Left cardiac atrium (tissue), 4 donors: ENCODE measurements at places on chromosomes 13 and 19.

DNA sequence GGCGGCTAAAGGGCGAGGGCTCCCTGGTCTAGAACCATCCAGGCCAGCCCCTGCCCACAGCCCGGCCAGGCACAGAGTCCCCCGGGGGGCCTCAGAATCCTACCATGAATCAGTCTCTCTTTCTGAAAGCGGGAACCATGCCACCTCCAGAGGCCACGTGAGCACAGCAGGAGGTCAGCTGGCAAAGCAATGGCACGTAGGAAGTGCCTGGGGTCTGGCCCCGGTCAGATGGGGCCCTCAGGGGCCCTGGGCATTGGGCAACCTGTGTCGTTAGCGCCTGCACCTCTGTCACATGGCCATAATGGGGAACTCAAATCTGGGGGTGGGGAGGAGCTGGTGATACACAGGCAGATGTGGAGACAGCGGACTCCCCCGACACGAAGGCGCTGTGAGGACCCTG lies 8.8 kb downstream of the MFSD12 start:
- no peak for DNase-seq

DNA sequence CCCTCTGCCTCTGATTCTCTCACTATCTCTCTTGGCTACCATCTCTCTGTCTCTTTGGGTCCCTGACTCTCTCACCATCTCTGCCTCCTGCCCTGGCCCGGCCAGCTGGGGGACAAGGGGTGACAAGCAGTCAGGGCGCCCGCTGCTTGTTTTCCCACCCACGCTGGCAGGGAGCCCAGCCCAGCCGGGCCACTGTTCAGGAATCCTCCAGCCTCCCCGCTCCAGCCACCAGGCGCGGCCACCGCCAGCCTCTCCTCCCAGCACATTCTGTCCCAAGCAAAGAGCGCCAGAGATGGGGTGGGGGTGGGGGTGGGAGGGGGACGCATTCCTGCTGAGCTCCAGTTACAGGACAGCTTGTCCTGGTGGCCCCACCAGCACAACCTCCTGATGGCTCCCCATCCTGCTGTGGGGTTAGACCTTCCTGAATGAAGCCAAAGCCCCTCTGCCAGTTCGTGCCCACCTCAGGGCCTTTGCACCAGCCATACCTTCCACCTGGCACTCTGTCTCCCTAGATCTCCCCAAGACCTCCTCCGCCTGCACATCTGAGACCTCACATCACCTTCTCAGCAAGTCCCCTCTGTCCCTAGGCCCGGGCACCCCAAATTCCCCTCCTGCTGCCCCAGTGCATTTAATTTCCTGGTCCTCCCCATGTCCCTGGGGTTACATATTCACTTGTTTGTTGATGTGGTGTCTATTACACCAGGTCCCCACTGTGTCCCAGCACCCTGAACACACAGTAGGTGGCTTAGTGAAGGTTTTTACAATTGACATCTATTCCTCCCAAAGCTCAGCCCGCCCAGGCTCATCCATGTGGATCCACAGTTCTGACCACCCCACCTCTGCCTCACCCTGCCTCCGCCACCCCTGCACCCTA lies 12.5 kb downstream of the ARRDC2 start:
- DNase-seq: peak; percentile 94

GRCh38 chr13:28890712-28891111 lies 70.6 kb downstream of the MTUS2 start:
- DNase-seq: no peak

- DNase-seq: no peak
These were observed 125.2 kb upstream of the OBI1 start for GRCh38 chr13:78784014-78784750.

DNA sequence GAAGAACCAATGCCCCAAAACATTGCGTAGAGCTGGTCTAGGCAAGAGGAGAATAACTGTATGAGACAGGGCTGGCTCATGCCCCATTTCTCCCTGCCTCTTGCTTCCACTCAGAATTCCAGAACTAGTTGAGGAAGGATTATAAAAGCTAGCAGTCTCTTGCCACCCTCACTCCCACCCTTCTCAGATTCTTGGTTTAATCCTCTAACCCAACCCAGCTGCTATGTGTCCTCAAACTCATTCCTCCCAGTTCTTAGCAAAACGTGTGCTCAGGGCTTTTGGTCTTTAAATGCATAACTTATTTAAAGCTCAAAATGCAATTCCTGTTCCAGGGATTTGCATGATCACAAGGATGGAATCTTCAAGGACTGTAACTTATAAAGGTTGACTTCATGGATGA lies 466.3 kb downstream of the COG6 start:
- DNase-seq: no peak

- DNase-seq: peak; percentile 83
These were observed 36.3 kb downstream of the SMIM24 start for GRCh38 chr19:3443840-3444694.

GRCh38 chr13:35349052-35349451 lies 127.4 kb downstream of the MAB21L1 start:
- DNase-seq: no peak

- peak; percentile 99 for DNase-seq
These were observed at the start of gene CHMP2A for GRCh38 chr19:58554494-58555368. TSS of gene CHMP2A (minus strand) at chr19:58555105. CDS start at chr19:58554212, 893 bp downstream.

DNA sequence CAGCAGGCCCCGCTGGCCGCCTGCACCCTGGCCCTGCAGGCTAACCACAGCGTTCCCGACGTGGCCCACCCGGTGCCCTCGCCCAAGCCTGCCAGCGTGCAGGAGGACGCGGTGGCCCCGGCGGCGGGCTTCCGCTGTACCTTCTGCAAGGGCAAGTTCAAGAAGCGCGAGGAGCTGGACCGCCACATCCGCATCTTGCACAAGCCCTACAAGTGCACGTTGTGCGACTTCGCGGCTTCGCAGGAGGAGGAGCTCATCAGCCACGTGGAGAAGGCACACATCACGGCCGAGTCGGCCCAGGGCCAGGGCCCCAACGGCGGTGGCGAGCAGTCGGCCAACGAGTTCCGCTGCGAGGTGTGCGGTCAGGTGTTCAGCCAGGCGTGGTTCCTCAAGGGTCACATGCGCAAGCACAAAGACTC lies 72.1 kb downstream of the ZNF536 start:
- DNase-seq: no peak

- no peak for DNase-seq
These were observed 248.1 kb downstream of the PCCA start for GRCh38 chr13:100336795-100337516.

DNA sequence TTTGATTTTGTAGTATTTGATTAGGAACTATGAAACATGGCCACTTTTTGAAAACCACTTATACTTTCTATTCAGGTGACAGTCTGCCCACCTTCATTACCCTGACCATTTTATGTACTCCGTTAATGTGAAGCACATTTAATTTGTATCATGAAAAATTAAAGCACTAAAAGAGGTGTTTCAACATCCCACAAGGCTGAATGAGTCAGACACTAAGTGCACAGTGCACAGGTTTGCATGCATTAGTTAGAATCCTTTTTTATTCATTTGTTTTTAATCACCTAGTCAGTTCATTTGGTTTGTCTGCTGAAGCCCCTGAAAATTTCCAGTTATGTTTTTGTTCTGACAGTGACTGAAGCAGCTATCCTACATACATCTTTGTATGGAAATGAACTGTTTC lies 271.0 kb downstream of the SLITRK5 start:
- no peak for DNase-seq

GRCh38 chr19:35596366-35596999 lies 10.5 kb downstream of the PMIS2 start:
- no peak for DNase-seq
